ENCODE measurements at places on chromosomes 6 and 20.

DNA sequence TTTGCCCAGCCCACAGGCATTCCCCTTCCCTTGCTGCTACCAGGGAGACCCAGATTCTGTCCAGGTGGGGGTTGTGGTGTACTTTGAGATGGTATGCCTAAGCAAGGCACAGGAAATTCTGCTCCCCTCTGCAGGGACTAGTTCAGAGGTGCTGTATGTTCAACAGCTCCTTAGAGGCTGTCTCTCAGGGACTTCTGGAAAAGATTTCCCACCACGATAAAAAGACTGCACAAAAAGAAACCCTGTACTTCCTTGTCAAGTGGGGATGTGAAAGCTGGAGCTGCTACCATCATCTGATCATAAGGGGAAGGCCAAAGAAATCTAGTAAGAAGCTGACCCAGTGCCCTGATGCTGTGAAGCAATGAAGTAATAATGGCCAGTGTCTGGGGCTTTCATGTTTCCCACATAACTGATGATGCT is 51.5 kb upstream of the SMIM29 start:
- DNase-seq = no peak

DNA sequence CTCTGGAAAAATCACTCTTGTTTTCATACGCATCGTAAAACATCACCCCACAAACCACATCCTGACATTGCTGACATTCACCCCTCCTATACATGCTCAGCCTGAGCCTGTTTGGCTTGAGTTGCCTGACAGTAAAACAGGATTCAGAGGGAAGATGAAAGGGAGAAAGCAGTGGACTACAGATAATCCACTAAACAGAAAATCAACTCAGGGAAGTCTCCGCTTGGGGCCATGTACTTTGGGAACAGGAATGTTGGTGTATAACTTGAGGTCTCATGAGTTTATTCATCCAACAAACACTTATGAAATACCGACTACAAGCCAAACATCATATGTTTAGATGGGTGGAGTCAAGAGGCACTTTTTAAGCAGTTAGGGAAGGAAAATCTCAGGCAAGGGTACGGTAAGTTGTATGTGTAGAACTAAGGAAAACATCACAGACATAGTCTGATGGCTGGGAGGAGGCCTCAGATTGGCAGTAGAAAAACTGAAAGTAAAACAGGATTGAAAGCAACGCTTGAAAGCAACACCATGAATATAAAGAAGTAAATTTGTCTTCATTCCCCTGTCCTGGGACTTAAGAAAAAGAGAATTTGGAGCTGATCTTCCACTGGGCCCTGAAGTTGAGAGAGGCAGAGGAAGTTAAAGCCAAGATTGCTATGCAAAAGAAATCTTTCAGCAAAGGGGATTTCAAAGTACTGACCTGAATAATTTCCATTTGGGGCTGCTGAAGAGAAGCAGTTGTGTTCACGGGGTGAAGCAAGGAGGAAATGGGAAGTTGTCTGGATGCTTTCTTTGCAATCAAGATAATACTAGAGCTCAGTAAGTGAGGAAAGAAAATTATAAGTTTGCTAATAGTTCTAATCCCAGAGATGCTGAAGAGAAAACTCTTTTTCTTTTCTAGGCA is 28.8 kb downstream of the PDE7B start:
- DNase-seq = peak; percentile 81

GRCh38 chr6:164855281-164855680 is 454.1 kb downstream of the C6orf118 start:
- no peak for DNase-seq

DNA sequence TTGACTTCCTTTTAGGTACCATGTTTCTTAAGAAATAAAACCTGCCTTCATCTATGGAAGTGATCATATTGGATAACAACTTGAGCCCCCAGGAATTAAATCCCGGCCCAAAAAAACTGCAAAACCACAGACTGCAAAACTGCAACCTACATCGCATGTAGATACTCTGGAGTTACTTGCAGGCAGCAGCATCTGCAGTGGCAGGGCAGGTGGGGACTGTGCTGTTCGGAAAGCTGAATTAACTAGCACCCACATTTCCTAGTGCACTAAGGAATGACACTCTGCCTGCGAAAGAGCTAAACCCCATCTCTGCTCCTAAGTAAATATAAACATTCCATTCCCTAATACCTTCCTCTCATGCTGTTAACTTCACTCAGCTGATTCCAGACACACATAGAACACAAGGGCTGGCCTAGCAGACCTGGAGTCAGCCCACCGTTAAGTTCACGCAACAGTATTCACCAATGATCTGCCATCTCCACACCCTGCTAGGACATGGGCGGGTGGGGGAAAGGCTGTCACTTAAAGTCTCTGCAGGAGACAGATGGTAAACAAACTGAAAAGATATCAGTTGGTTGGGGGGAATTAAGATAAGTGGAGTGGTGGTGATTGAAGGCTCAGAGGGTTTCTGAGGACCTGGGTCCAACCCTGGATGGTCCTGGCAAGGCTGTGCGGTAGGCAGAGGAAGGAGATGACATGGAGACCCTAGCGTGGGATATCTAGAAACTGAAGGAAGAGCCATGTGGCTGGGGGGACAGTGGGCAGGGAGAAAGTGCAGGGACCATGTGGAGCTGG is 128.4 kb downstream of the SYCP2 start:
- DNase-seq = no peak

- no peak for DNase-seq
Measured at GRCh38 chr6:166456395-166457156, 73.8 kb upstream of the MPC1 start.

DNA sequence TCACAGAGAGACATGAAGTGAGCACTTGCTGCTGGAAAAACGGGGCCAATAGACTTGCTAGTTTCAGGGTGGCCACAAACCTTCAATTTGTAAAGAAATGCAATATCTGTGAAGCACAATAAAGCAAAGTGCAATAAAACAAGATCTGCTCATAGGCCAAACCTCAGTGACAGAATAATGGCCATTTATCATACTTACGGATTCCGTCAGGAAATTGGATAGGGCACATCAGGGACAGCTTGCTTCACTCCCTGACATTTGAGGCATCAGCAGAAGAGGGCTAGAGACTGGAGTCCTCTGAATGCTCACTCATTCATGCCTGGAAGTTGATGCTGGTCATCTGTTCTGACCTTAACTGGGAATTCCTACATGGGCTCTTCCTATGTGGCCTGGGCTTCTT is 165.5 kb upstream of the OPRM1 start:
- DNase-seq = no peak

- no peak for DNase-seq
Measured at GRCh38 chr6:17601386-17601703, 1.2 kb downstream of the FAM8A1 start.

- DNase-seq = no peak
Measured at GRCh38 chr6:54716877-54717276, 129.7 kb upstream of the FAM83B start.

- DNase-seq = no peak
Measured at GRCh38 chr20:62860391-62860923, 1.2 kb downstream of the TCFL5 start.

DNA sequence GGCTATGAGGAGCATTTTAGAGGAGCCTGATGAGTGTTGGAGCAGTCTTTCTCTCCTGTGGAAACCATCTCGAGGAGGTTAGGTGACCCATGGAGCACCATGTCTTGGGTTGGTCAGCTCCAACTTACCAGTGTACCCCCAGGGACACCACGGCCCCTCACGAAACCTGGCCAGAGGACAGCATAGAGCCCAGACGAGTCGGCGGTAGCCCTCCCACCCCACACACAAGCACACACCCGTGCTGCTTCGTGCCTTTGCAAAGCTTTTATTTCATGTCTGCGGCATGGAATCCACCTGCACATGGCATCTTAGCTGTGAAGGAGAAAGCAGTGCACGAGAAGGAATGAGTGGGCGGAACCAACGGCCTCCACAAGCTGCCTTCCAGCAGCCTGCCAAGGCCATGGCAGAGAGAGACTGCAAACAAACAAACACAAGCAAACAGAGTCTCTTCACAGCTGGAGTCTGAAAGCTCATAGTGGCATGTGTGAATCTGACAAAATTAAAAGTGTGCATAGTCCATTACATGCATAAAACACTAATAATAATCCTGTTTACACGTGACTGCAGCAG is 53.6 kb downstream of the EZR start:
- DNase-seq = no peak

DNA sequence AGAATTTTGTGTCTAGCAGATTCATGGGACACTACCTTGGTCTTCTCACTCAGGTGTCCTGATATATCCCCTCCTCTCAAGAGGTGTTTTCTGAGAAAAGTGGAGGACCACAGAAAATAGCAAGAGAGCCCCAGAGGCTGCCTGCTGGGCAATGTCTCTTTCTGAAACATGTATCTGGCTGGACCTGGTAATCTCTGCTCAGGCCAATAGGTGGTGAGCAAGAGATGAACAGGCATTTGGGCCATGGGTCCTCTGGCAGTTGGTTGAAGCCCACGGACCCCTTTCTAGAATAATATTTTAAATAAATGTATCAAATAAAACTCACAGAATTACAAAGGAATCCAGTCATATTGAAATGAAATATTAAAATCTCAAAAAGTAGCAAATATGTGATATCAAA is 8.8 kb upstream of the THBD start:
- DNase-seq = no peak

Data from activated CD8-positive, alpha-beta T cell treated with anti-CD3 and anti-CD28 coated beads, Interleukin-2, amount 10 ng/mL, durations not matched to agents 7 days and 5 days (primary cell).